Jurkat, Clone E6-1 (cell line): ENCODE measurements at places on chromosomes 1 and 21.

GRCh38 chr1:109388884-109389637 is 8.7 kb downstream of the SORT1 start:
- no peak for DNase-seq

- no peak for DNase-seq
Observed at GRCh38 chr1:151309811-151310323, 17.3 kb downstream of the PI4KB start.

DNA sequence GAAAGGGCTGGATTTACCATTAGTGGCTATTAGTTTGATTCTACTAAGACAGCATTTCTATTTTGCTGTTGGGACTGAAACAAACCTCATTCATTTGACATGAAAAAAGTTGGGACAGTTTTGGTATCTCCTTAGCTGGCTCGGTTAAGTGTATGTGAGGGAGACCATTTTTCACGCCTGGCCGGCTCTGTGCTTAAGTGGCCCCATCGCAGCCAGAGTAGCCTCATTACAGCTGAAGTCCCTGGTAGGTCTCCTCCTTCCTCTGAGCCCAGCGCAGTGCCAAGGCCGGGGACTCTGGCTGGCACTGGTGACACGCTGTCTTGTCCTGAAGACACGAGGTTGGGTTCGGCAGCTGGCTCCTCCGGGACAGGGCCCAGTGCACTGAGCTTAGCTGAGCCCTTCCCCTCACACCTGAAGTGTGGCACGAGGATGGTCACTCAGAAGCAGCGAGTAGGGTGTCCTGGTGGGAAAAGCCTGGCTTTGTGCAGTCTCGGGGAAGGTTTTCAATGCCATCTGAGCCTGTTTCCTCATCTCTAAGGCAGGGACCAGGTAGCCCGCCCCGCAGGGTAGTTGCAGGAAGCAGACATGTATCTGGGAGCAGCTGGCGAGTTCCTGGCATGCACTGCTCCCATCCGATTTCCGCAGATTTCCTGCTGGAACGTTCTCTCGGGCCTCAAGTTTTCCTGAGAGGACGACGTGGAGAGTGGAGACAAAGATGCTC is 196.5 kb downstream of the DYRK1A start:
- no peak for DNase-seq

DNA sequence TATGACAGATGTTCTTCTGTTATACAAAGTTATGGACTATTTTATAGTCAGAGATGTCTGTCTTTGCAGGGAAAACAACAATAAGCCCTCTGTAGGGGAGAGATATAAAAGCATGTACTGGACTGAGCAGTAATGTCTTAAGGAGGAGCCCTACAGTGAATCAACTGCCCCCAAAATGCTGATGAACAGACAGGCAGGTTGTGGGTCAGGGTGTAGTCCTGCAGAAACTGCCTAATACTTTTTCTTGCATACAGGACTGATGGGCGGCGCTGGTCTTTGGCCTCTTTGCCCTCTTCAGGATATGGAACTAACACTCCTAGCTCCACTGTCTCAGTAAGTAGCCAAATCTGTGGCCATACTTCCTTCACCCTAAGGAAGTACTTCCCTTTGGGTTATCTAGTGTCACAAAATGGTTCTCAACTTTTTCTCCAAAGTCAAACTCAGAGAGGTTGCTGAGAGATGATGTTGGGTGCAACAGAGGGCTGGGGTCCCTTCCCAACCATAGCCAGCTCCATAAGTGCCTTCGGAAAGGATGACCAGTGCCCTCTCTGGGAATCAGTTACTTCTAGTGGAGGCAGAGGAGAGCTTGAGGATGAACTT is 129.8 kb downstream of the PIK3R3 start:
- no peak for DNase-seq

- no peak for DNase-seq
Observed at GRCh38 chr21:37373539-37373938, 7.0 kb downstream of the DYRK1A start.

GRCh38 chr1:165330483-165330882 is 26.0 kb downstream of the LMX1A start:
- no peak for DNase-seq

DNA sequence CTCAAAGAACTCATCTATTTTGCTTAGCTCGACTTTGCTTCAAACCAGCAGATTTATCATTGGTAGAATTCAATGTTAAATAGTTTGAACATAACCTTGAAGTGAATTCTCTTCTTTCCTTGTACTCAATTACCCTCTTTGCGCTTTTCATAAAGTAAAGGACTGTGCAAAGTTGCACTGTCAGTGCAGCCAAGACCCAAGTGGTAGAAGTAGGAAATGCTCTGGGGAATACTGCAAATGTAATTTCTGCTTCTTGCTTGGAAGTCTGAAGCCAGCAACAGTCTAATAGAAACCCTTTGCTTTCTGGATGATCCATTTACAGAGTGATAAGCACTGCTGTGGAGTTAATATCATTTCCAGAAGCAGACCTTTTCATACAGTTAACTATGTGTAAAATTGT is 936.7 kb upstream of the TMPRSS15 start:
- DNase-seq = no peak

DNA sequence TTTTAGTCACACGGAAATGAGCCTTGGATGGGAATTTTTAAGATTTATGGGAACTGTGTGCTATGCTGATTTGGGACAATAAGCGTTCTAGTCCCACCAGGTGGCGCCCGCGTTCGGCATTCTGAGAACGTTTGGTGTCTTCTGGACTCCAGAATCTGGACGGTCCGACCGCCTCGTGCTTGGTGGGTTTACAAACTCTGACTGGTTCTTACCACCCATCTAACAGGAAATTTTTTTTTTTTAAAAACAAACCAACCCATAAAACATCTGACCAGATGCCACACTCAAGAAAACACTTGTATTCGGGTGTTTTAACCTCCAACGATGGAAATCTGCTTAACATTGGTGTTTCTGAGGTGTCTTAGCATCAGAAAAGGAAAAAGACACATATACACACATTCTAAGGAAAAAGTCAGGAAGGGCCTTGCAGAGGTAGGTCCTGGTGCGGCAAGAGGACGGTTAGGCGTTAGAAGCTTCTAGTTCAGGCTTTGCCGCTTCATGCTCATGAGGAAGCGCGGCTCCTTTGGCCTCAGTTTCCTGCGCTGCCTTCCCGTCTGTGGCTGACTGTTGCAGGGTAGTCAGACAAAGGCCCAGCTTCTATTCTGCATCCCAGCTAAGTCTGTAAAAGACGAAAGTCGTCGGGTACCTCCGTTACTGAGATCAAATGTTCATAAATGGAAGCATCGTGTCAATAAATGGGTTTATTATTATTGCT is 814 bp upstream of the DYRK3 start:
- peak; percentile 37 for DNase-seq

GRCh38 chr1:66046415-66046814 is 253.7 kb downstream of the PDE4B start:
- no peak for DNase-seq

GRCh38 chr1:83571536-83571935 is 427.4 kb downstream of the TTLL7 start:
- DNase-seq = no peak
